ENCODE measurements at places on chromosomes 2 and 18.
A peak's percentile ranks its signal among the peaks of the same experiment; 100 is the strongest.

- peak; percentile 40 for DNase-seq
These were observed 9.6 kb downstream of the SERPINB8 start for GRCh38 chr18:63979409-63979920.

- DNase-seq: no peak
These were observed 21.4 kb downstream of the STK17B start for GRCh38 chr2:196149948-196150347.

DNA sequence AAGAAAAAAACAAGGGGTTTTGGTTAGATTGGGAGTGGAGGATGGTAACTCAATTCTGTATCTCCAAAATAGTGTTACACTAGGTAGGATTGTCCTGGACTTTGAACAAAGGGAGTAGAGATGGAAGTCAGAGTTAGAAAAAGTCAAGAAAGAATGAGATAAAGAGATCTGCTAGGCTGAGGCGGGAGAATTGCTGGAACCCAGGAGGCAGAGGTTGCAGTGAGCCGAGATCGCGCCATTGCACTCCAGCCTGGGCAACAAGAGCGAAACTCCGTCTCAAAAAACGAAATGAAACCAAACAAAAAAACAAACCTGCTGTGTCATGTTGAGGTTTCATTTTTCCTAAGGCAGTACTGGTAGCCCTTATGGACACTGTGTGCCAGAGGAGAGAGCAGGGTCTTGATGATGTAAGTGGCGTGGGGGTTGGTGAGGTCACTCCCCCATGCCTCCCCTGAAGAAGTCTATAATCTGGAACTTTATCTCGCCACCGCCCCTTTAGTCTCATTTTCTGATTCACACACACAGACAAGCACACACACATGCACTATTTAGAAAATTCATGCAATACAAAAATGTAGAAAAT, 10.5 kb downstream of the DRC1 start:
- no peak for DNase-seq

DNA sequence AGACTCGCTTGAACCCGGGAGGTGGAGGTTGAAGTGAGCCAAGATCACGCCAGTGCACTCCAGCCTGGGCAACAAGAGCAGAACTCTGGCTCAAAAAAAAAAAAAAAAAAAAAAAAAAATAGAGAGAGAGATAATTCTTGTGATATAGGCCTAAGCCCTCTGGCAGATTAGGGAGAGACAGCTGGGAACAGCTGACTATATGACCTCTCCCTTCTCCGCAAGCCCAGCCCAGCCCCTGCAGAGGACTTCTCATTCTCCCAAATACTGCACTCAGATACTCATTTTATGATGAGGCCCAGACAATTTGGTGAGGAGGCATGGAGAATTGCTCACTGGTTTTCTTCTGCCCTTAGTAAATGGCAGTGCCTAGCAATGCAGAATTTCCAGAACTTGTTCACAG, 262.0 kb downstream of the HAUS1 start:
- no peak for DNase-seq

DNA sequence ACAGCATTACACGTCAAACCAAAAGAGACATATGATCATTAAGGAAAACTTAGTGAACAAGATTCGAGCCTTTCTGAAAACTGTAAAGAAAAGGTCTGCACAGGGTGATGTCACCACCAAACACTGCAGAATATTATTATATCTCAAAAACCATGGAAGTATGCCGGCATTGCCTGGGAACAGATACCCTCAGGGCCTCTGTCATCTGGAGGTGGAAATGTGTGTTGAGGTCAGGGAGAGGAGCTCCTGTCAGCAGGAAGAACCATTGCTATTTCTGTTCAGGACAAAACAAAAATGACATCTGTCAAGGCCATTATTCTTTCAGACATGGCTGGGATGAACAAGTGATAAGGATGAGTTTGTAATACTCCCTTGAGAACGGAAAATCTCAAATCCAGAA, 365.9 kb upstream of the TRIB2 start:
- no peak for DNase-seq

- DNase-seq: no peak
These were observed 11.1 kb upstream of the KCMF1 start for GRCh38 chr2:84959566-84960506.

- no peak for DNase-seq
These were observed 91.3 kb downstream of the MEIS1 start for GRCh38 chr2:66526180-66526579.

DNA sequence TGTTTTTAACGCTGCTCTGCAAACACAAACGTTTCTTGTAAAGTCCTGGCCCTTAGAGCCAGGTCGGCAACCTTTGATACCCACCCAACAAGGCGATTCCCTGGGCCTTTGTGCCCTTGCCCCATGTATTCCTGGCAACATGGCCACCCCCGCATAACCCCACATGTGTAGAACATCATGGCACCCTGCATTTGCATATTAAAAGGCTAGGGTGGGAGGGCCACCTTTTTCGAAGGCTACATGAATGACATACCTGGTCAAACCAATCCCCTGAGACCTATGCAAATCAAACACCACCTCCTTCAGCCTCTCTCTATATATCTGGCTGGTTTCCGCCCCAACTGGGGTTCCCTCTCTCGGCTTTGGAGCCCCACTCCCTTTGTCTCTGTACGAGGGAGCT, 105.2 kb downstream of the MYO5B start:
- no peak for DNase-seq

GRCh38 chr2:178403671-178404306, 47.2 kb downstream of the PRKRA start:
- no peak for DNase-seq

DNA sequence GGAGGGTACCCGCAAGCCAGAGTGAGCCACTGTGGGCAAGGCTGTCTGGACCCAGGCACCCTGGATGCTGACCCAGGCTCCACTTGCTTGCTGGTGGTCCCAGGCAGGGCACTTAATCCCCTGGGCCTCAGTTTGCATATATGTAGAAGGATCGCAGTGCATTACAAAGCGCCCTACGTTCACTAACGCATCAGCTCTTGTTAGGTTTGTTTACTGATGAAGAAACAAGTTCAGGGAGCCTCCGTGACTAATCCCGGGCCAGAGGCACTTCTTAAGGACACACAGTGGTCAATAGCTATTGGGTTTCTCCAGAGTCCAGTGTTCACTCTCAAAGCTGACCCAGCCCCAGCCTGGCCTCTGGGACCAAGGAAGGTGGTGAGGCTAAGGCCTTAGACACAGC, 70.2 kb downstream of the LBH start:
- no peak for DNase-seq

GRCh38 chr2:198285216-198285615, 480.8 kb downstream of the PLCL1 start:
- DNase-seq: no peak

DNA sequence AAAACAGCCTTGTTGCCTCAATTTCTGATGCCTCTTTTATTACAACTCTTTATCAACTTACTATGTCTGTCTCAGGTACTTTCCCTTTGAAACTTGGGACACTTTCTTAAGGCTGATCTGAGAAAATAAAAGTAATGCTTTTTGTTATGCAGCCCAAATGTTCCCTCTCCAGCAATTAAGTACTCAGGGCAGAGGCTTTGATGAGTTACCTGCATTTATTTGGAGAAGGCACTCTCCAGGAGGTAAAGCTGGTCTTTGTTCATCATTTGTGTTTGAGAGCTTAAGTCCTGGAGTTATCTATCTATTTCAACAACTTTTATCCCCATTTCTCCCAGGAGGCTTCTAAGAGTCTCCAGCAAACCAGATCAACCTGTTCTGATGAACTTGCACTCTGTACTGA, 259.2 kb downstream of the ASXL3 start:
- DNase-seq: no peak

GRCh38 chr2:9565436-9566153, 10.0 kb upstream of the ADAM17 start:
- no peak for DNase-seq

DNA sequence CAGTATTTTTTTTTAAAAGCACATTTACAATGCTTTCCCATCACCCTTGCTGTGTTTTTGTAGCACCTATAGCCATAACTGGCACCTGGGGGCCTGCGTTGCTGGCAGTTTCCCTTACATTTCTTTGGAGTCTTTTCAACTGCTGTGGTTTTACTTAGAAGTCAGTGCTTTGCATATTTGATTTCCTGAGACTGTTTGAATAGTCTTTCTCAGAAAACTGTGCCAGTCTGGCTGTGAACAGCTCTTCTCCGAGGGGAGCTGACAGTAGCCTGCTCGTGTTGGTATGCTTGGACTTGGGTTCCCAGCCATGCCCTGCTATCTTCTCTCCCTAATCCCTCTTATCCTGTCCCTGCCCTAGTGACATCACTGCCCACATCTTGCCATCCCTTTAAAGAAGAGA, 81.5 kb downstream of the DPP4 start:
- peak; percentile 46 for DNase-seq

GRCh38 chr2:58834404-58834803, 593.3 kb upstream of the FANCL start:
- no peak for DNase-seq

GRCh38 chr2:191355170-191355758, 110.1 kb downstream of the MYO1B start:
- no peak for DNase-seq

GRCh38 chr2:126756125-126756524, 100.2 kb downstream of the GYPC start:
- DNase-seq: no peak

- DNase-seq: no peak
These were observed 40.1 kb downstream of the CDC42EP3 start for GRCh38 chr2:37631292-37631691.

DNA sequence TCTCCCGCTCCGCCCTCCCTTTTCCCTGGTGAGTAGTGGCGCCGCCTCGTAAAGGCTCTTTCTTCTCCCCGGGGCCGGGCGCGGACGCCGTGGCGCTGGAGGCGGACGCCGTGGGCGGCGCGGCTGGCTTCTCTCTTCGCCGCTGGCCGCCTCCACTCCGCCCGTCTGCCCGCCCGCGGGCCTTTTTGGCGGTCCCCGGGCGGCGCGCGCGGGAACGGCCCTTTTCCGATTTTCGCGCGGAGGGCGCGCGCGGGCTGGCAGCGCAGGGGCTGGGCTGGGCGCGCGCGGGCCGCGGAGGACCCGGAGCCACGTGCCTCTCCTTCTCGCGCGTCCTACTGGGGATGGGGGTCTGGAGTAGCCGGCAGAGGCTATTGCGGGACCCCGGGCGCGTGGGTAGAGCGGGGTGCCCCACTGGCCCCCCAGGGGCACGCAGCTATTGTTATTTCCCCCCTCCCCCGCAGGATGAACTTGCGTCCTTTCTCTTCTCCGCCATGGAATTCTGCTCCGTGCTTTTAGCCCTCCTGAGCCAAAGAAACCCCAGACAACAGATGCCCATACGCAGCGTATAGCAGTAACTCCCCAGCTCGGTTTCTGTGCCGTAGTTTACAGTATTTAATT, 472 bp downstream of the SLC20A1 start:
- DNase-seq: no peak

- DNase-seq: no peak
These were observed 48.4 kb downstream of the LRRTM1 start for GRCh38 chr2:80255918-80256781.

DNA sequence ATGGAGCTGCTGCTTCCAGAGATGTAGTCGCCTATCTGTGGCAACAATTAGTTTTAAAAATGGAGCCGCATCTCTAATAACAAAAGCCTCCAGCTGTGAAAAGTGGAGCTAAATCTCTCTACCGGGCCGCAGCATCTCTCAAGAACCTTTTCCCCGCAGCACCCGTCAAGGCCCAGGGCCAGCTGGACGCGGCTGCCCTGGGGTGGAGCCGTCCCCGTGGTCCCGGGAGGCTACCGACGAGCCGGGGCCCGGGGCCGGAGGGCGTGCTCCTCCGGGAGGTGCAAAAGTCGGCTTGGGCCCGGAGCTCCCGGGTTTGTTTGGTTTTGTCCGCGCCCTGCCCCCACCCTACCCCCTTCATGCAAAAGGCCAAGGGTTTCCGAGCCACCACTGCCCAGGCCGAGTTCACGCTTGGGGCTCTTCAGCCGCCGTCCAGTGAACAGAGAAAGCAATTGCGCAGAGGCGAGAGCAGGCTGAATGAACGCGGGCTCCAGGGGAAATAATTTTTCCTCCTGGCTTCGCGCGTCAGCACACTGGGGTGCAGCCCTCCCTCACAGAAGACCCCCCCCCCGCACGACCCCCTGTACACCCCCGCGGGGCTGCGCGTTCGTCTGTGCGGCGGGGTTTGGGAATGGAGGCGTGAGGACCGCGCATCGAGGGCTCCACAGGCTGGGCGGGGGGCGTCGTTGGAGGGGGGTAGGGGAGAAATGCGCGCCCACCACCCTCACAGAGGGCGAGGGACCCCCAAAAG, 557 bp upstream of the GREB1L start:
- no peak for DNase-seq

DNA sequence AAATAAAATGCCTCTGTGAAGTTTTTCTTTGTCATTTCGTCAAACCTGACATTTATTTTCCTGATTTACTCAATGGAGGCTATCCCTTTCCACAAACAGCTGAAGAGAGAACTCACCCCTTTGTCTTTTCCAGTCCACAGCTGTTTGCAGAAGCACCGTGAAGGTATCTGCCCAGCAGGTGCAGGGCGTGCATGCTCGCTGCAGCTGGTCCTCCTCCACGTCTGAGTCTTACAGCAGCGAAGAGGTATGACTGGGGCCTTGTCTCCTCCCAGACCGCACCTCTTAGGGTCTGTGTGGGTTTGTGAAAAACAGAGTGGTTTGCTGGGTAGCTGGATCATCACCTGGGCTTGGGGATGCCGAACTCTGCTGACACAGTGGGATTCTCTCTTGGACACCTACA, 9.7 kb downstream of the SPP2 start:
- DNase-seq: no peak

- no peak for DNase-seq
These were observed 533 bp downstream of the DHX57 start for GRCh38 chr2:38875227-38875575.

GRCh38 chr2:177257471-177257870, 7.1 kb downstream of the NFE2L2 start:
- no peak for DNase-seq

DNA sequence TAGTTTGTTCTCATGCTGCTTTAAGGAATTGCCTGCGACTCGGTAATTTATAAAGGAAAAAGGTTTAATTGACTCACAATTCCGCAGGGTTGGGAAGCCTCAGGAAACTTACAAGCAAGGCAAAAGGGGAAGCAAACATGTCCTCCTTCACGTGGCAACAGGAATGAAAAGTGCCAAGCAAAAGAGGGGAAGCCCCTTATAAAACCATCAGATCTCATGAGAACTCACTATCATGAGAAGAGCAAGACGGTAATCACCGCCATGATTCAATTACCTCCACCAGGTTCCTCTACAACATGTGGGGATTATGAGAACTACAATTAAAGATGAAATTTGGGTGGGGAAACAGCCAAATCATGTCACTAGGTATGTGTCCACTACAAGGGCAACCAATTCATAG, 53.9 kb downstream of the MAP4K3 start:
- no peak for DNase-seq

DNA sequence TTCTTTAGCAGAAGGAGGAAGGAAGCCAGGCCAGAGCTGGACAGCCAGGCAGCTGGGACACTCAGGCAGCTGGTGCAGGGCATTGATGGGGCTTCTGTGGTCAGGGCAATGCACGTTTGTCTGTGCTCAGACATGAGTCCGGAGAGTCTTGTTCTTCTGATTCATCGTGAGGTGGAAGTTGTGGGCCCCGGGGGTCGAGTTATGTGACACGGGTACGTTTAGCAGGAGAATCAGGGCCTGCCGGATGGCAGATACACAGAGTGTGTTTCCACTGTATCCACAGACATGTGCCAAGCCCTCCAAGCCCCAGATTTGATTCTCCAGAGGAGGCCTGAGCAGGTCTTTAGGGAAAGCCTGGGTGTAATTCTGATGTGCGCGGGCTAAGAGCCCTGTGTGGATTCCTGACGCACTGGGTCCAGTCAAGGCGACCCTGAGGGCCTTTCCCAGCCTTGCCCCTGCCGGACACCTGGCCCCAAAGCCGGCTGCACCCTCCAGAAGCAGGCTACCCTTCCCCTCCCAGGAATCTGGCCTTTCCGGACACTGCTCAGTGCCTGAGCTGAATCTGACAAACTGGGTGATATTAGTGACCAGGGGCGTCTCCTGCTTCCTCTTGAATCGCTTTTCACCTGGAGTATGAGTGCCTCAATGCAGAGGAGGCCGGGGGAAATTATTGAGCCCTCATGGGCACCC, 10.1 kb downstream of the ARHGEF4 start:
- DNase-seq: no peak
